ENCODE measurements at places on chromosomes 13 and 19.

- no peak for DNase-seq
These were observed 540 bp upstream of the ZFP36 start for GRCh38 chr19:39405958-39406655.

DNA sequence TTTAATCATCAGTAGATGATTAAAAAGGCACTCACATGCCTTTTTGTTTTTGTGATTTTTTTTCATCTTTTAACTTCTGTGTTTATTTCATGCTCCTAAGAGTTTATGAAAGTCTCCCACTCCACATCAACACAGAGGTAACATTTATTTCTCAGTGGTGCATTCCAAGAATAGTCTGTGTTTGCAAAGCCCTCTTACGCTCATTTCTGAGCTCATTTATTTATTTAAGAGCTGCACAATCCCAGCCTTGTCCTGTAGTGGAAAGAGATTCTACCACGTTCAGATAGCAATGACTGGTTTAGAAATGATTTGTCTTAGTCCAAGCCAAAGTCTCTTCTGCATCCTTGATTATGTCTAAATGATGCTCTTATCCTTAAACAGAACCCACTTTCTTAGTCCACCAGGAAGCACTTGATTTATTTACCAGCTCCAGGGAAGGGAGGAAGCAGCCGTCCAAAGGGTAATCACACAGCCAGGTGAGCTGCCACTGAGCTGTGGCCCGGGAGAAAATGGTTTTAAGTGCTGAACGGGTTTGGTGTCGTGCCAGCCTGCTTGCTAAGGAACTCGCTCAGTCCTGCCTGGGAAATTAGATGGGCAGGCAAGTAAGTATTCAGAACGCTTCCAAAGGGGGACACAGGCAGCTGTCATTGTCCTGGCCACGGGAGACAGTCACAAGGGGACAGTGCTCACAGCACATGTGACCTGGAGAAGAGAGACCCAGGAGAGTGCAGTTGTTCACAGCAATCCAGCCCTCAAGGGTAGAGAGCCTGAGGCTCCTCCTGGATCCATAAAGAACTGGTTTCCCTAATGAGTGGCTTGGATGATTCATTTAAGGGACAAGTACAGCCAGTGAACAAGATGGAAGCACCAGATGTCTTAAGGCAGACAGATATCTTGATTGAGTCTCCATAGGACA, 131.8 kb upstream of the WASF3 start:
- DNase-seq, result no peak

- DNase-seq, result no peak
These were observed 765.4 kb upstream of the SPRY2 start for GRCh38 chr13:81106348-81106747.

GRCh38 chr13:74743992-74744391, 609.8 kb upstream of the KLF12 start:
- DNase-seq, result no peak

GRCh38 chr19:5296021-5296420, 44.6 kb downstream of the PTPRS start:
- no peak for DNase-seq

- no peak for DNase-seq
These were observed 3.0 kb downstream of the KCTD12 start for GRCh38 chr13:76883236-76883635.

GRCh38 chr19:53389978-53390377, 5.0 kb upstream of the ZNF765 start:
- DNase-seq, result no peak

GRCh38 chr19:13002166-13002898, 7.1 kb downstream of the NFIX start:
- no peak for DNase-seq

DNA sequence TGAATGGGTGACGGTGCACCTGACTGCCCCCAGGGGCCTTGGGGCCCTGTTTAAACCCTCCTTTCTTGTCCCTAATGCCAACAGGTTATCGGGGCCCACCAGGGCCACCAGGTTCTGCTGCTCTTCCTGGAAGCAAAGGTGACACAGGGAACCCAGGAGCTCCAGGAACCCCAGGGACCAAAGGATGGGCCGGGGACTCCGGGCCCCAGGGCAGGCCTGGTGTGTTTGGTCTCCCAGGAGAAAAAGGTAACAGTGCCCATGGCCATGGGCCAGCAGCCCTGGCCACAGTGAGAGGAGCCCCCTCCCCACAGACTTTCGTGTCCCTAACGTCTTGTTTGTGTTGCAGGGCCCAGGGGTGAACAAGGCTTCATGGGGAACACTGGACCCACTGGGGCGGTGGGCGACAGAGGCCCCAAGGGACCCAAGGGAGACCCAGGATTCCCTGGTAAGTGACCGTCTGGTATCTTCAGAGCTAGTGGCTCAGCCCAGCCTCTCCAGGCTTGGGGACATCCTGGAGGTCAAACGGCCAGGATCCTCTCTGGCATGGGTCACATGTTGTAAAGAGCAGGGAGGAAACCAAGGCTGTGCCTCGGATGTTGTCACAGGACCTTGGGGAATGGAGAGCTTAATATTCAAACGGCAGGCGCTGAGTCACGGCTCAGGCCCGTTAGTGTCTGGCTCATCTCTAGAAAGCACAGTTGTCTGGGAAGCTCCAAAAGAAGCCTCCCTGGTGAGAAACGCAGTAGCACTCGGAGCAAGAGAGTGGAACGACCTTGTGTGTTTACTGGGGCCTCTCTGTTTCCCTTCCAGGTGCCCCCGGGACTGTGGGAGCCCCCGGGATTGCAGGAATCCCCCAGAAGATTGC, 58.3 kb downstream of the RAB20 start:
- no peak for DNase-seq
